Stimulated activated CD4-positive, alpha-beta T cell treated with anti-CD3 and anti-CD28 coated beads, Interleukin-4, amount 100 ng/mL, for 48 hours (primary cell): ENCODE measurements at places on chromosomes 7 and 10.

DNA sequence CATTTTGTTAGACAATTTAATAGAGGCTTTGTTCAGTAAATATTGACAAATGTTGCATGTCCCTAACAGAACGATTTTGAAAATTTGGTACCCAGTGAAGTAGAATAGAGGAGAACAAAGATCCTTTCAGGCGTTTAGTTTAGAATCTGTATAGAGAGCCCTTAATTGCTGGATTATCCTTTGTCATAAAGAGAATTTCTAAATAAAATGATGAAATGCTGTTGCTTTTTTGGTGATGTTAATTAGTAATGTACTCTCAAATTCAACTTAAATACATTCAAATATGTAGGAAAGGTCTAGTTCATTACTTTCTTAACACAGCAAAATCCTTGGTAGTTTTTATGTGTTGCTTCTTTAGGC, 1.2 kb downstream of the LUC7L2 start:
- DNase-seq = no peak

GRCh38 chr7:3194501-3195141, 106.4 kb upstream of the SDK1 start:
- no peak for DNase-seq

DNA sequence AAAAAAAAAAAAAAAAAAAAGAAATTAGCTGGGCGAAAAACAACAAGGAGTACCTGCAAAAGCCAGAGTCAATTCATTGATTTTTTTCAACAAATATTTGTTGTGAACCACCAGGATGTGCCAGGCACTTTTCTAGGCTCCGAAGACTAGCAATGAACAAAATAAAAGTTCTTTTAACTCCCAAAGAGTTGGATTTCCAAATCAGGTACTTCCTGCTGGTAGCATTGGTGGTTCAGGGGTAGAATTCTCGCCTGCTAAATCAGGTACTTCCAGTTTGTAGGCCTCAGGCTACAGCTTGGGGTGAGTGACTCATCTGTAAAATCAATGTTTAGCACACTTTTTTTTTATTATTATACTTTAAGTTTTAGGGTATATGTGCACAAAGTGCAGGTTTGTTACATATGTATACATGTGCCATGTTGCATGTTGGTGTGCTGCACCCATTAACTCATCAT, 10.9 kb downstream of the PPA1 start:
- no peak for DNase-seq

- no peak for DNase-seq
Observed at GRCh38 chr7:91408388-91409154, 144.3 kb downstream of the FZD1 start.

- no peak for DNase-seq
Observed at GRCh38 chr10:132124201-132124920, 58.6 kb downstream of the JAKMIP3 start.

DNA sequence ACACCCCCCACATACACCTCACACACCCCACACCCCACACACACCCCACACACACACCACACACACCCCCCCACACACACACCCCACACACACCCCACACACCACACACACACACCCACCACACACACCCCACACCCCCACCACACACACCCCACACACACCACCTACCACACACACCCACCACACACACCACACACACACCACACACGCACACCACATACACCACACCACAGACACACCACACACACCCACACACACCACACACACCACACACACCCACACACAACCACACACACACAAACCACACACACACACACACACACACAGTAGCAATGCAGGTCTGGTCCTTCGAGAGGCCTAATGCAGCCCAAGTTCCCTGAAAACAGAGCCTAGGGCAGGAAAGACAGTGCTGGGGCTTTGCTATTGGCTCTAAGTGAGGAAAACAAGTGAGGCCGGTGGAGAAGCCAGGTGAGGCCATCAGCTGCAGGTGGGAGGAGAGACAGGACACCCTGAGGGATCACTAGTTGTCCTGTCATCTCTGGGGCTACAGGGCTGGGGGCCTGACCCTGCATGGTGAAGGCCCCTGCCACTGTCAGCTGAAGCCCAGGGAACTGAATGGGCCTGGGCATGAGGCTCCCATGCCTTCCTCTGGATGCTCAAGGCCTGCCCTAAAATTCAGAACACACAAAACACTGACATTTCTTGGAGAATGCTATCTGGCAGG, 92.6 kb downstream of the CYTH3 start:
- DNase-seq = no peak

- no peak for DNase-seq
Observed at GRCh38 chr10:120598386-120598785, 141.4 kb downstream of the PLPP4 start.

GRCh38 chr7:106417273-106417902, 132.6 kb upstream of the NAMPT start:
- DNase-seq = no peak
